T-helper 1 cell treated with Interleukin-12 subunit alpha and Interleukin-12 subunit beta and Interleukin-4 antibody, amounts not matched to agents 30 ng/mL and 1 ng/mL, for 36 hours (primary cell): ENCODE measurements at places on chromosomes 4 and X. TPM values are rescaled to one million over a fixed set of nuclear protein-coding genes. Genes with fewer than 3 reads are reported as not detected.

SLC10A4 gene
- 0.12 TPM in 1 of 2 replicates, not detected in the other for total RNA-seq

SORCS2 gene
- not detected in 2 replicates for total RNA-seq

PTTG2 gene
- total RNA-seq, result 1.7 and 2.6 TPM in 2 replicates

XK gene
- 0.15 and 0.20 TPM in 2 replicates for total RNA-seq
